Left lung (tissue), 14 donors: ENCODE measurements at places on chromosomes 5 and 9.

DNA sequence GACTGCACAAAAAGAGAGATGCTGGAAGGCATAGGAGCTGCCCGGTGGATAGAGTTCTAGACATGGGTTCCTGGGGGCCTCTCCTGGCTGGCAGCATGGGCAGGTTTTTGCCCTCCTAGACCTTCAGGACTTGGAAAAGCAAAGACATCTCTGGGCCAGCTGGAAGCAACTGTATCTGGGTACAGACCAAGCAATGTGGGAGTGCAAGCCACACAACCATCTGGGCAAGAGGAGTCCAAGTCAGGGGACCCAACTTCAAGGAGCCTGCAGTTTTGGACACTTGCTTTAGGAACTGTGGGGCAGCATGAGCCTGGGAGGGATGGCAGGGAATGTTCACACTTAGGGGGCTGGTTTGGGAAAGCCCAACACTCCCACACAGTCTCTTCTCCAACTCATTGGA lies 323.3 kb downstream of the GADD45G start:
- no peaks in the 10 kb centered on the region for H3K36me3 ChIP-seq
- no peak overlapping the region for H3K27ac ChIP-seq
- H3K4me3 ChIP-seq = no peak overlapping the region
- peaks cover 10% of the 10 kb centered on the region for H3K4me1 ChIP-seq

DNA sequence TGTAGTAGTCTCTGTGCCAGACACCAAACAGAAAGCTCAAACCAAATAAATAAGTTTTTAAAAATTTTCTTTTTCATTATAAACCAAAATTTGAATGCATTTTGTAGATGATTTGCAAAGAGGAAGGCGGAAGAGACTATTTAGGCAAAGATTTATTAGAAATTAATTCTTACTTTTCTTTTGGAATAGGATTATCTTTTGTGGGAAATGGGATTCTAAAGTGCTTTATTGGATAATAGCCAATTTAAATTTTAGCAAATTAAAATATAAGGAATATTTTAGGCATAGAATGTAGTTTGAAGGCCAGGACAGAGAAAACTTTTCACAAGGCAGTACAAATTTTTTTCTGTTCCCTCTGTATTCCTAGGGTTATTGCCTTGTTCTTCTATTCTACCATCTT lies 311.4 kb upstream of the ITGA1 start:
- H3K36me3 ChIP-seq = no peaks in the 10 kb centered on the region
- no peak for DNase-seq
- H3K27ac ChIP-seq = no peak overlapping the region
- H3K4me3 ChIP-seq = no peak overlapping the region
- no peaks in the 10 kb centered on the region for H3K27me3 ChIP-seq

DNA sequence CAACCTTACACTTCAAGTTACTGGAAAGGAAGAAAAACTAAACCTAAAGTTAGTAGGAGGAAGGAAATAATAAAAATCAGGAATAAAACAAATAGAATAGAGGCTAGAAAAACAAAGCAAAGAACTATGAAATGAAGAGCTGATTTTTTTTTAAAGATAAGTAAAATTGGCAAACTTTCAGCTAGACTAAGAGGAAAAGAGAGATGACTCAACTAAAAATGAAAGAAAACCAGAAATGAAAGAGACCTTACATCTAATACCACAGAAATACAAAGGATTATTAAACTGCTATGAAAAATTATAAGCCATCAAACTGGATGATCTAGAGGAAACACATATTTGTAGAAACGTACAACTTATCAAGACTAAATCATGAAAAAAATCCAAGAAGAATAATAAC lies 60.0 kb downstream of the PRRC1 start:
- no peak for DNase-seq
- H3K27ac ChIP-seq = no peak overlapping the region
- H3K36me3 ChIP-seq = no peaks in the 10 kb centered on the region
- H3K27me3 ChIP-seq = no peaks in the 10 kb centered on the region

- DNase-seq = no peak
- no peaks in the 10 kb centered on the region for H3K4me1 ChIP-seq
- H3K36me3 ChIP-seq = no peaks in the 10 kb centered on the region
Measured at GRCh38 chr5:153974131-153974812, 64.4 kb downstream of the FAM114A2 start.
